Epithelial cell of esophagus (primary cell): ENCODE measurements at places on chromosomes 4 and X.
A peak's percentile ranks its signal among the peaks of the same experiment; 100 is the strongest.

- DNase-seq, result peak; percentile 36
These were observed 472.3 kb downstream of the GRID2 start for GRCh38 chr4:92776080-92776479.

DNA sequence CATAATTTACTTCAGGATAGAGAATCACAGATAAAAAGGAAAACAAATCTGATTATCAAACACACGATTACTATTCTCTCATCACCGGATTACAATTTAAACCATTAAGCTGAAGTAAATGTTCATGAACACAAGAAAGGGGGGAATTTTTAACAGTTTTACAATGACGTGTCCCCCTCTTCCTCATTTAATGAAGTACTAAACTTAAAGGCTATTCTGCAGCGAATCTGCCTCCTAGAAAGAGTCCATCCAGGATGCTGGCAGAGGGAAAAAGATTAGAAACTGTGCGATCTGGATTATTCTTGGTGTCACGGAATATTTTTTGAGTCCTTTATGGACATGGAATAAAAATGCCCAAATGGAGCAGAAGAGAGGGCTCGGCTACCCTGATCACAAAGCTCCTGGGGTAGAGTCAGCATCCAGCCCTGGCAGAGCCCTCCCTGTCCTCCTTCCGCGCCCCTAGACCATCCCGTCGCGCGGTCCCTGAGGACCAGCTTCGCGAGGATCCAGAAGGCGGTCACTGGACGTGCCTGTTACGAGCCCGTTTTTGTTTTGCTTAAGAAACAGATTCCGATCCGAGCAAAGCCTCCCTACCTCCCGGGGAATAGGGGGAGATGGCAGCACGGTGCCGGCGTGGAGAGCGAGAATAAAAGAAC is 1.2 kb downstream of the ELF2 start:
- DNase-seq, result no peak

- DNase-seq, result no peak
These were observed 47.9 kb upstream of the TSPAN5 start for GRCh38 chr4:98706200-98706813.

- no peak for DNase-seq
These were observed 10.1 kb downstream of the SEC24D start for GRCh38 chr4:118825799-118826198.

GRCh38 chrX:14274691-14275090 is 245.0 kb upstream of the GEMIN8 start:
- no peak for DNase-seq

DNA sequence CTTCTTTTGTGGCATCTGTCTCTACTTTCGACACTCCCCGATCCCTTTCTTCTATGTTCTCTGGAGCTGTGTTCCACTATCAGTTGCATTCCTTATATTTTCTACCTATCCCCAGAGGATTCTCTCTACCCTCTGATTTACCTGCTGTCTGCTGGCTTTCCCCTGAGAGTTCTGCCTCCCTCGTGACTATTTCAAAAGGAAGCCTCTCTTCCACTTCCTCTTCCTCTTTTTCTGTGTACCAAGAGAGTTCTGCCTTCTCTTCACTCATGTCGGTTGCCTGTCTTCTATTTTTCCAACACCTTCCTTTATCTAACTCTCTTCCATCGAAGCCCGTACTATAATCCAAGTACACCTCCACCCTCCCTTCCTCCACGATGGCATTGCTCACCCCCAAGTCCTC is 631.7 kb downstream of the SMARCA1 start:
- DNase-seq, result no peak

GRCh38 chr4:88843067-88843685 is 145.5 kb upstream of the NAP1L5 start:
- DNase-seq, result peak; percentile 50

GRCh38 chr4:128220286-128221235 is 67.1 kb downstream of the PGRMC2 start:
- DNase-seq, result peak; percentile 66

DNA sequence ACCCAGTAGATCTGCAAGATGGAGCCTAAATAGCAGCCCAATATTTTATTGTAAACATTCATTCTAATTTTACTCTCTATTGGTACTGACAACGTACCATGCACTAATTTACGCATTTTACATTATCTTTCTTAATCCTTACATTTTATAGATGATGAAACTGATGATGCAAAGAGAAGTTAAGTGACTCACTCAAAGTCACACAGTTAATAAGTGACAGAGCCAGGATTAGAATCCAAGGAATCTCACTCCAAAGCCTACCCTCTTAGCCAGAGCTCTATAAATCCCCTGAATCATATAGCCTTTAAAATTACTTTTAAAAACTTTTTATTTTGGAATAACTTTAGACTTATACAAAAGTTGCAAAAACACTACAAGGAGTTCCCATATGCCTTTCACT is 37.6 kb downstream of the PHKA1 start:
- DNase-seq, result no peak

DNA sequence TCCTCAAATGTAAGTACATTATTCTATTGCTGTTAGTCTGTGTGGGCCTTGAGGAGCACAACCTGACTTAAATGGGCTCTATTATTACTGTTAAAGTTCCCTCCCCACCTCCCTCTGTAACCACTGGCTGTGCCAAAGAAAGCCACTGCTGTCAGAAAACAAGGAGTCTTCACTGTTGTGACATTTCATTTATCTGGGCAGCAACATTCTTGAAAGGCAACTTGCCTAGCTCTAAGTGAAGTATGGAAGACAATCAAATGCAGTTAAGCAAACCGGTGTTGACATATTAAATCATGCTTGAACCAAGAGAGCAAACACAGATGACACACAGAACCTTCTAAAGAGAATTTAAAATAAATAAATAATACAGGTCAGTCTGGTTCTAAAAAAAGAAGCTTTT is 81.0 kb downstream of the EPHA5 start:
- no peak for DNase-seq

GRCh38 chr4:117527601-117528000 is 442.2 kb upstream of the TRAM1L1 start:
- no peak for DNase-seq

DNA sequence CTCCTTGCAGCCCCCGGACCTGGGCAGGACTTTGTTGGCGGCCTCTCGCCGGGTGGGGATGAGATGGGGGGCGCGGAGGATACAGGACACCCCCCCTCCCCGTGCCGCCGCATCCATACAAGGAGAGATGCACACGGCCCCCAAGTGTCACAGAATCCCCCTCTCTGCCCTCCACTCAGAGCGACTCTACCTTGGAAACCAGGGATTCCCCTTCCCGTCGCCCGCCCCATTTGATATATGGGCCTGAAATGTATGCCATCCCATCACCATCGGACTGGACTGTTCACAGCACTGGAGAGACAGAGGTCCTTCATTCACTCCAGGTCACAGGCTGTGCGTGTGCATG is 426 bp downstream of the PORCN start:
- DNase-seq, result no peak

GRCh38 chr4:128570387-128570975 is 239.0 kb upstream of the JADE1 start:
- peak; percentile 91 for DNase-seq

GRCh38 chr4:172727631-172728030 is 441.0 kb upstream of the GALNT7 start:
- no peak for DNase-seq

DNA sequence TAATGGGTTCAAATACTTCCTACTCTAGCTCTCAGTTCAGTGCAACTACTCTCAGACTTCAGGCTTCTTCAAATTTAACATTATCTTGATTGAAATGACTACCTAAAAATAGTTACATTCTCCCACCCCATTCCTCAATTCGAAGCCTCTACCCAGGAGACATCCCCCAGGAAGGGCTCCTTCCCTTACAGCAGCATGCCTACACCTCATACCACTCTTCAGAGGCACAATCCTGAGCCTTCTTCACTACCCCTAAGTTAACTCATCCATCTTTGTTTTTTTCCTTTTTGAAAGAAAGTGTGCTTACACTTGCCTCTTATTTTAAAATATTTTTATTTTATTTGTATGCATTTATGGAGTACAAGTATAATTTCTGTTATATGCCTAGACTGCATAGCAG is 17.2 kb upstream of the PRSS48 start:
- no peak for DNase-seq

DNA sequence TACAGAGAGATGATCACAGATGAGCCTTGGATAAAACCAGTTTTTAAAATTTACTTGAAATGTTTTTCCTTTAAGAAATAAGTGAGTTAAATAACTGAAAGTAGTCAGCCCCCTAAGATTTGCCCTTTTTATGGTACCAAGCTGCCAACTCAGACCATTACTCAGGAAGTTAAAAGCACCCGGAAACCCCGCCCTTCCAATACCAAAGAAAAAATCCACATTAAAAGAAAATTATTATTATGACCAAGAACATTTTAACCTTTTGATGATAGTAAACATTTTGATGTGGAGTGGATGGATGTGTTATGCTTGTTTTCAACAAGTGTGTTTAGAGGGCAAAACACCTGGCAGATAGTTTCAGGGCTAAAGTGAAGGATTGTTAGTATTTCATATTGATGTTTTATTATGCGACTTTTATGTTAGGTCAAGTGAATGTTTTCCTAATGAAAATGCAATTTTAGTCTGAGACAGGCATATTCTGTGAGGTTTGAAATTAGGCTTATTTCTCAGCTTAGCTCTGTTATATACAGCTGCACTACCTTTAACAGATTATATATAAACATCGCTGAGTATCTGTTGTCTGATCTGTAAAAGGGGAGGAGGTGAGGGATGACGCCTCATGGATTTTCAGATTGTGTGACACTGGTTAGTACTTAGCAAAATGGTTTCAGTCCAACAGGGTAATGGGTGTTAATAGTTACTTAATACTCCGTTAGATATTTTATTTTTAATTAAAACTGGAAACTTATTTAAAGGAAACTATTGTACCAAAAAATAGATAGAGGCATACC is 89.0 kb downstream of the KDM6A start:
- no peak for DNase-seq

DNA sequence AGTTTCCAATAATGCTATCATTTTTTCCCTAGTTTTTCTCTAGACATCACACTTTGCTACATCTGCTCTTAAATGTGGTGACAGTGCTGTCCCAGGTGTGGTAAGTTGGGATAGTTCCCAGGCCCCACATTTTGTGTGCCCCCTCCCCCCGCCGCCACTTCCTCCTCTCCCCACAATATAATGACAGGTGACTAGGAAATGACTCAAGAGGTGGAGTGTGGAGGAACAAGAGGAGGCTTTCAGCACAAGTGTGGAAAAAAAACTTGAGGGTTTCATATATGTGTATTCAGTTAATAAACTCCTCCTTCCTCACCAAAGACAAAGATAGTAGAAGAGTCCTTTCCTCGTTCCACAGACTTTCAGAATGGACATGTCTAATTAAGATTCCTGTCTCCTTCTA is 18.3 kb upstream of the IL21 start:
- DNase-seq, result peak; percentile 32

GRCh38 chrX:138229718-138230117 is 481.8 kb downstream of the FGF13 start:
- DNase-seq, result no peak

DNA sequence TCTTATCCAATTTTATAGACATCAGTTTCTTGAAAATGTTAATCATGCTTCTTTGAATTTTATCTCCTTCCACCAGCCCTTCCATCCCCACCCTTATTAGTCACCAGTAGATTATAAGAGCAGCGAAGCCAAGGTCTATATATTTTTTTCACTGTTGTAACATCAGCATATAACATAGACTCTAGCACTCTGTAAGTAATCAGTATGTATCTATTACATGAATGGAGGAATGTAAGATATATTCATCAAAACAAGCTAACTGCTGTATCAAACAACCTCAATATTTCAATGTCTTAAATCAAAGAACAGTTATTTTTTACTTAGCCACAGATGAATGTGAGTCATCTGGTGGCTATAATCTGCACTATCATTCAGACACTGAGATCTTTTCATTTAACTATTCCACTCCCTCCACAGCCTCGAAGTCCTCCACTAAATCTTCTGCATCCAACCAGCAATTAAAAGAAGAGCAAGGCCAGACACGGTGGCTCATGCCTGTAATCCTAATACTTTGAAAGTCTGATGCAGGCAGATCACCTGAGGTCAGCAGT is 178.9 kb downstream of the CENPC start:
- DNase-seq, result no peak

GRCh38 chr4:89992744-89993143 is 98.1 kb downstream of the MMRN1 start:
- no peak for DNase-seq

GRCh38 chrX:24859211-24859841 is 156.4 kb downstream of the ARX start:
- DNase-seq, result no peak

DNA sequence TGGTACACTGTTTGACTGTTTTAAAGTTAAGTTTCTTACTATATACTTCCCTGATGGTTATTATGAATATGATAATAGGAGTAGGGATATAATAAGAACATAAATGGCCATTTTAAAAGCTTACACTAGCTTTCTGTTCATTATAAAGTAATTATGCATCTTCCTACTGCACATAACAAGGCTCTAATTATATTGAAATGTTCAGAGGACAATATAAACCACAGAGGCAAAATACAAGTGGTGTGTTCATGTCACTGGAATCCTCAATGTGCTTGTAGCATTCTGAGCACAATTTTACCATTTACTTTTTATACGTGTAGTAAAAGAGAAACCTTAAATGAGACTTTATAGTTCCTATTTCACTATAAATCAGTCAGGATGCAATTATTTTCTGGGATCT is 268.3 kb downstream of the TMA16 start:
- DNase-seq, result no peak

GRCh38 chr4:93748373-93749291 is 79.9 kb upstream of the ATOH1 start:
- peak; percentile 40 for DNase-seq

DNA sequence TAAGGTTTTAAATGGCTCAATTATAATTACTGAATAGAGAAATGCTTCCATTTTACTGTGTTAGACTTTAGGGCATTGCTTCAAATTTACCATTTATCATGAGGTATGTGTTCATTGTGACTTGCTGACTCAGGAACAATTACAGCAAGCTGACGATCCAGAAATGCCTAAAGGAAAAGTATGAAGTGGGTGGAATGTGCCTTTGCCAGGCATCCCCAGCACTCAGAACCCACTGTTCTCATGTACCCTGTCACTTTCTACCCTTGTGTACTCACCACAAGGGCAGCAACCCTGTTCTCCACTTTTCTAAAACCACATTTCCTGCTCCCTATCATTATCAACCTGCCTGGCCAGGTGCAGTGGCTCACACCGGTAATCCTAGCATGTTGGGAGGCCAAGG is 41.5 kb downstream of the QRFPR start:
- peak; percentile 20 for DNase-seq

GRCh38 chrX:41759817-41760216 is 35.8 kb downstream of the GPR82 start:
- peak; percentile 11 for DNase-seq

DNA sequence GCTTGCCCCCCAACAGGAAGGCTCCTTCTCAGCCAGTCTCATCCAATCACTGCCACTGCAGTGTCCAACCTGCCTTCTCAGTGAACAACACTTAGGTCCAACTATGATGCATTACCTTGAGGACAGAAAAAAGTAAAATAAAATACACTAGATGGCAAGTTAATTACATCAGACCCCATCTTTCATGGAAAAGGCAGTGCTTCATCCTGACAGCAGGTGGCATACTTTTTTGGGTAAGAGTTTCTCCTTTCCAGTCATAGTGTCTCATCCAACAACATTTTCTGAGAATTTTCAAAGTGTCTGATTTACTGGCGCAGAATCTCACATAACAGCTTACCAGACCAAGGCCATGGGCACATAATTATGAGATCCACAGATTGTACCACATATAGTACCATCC is 1742.8 kb downstream of the PCDH7 start:
- DNase-seq, result peak; percentile 52

- no peak for DNase-seq
These were observed 54.9 kb downstream of the WDR19 start for GRCh38 chr4:39237179-39237578.
